ENCODE measurements at places on chromosomes 16 and 17. TPM values are rescaled to one million over a fixed set of nuclear protein-coding genes. Genes with fewer than 3 reads are reported as not detected.

DNA sequence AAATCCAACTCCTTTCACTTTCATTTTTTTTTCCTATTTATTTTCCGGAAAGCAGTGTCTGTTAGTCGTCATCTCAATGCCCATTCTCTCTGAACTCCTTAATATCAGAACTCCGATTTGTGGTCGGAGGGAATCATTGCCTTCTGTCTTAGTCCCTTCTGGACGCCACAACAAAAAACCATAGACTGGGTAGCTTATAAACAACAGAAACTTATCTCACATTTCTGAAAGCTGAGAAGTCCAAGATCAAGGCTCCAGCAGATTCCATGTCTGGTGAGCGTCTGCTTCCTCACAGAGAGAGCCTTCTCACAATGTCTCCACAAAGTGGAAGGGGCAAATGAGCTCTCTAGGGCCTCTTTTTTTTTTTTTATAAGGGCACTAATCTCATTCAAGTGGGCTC lies 296.6 kb upstream of the CDH11 start:
- DNase-seq, result peak; percentile 6

DNA sequence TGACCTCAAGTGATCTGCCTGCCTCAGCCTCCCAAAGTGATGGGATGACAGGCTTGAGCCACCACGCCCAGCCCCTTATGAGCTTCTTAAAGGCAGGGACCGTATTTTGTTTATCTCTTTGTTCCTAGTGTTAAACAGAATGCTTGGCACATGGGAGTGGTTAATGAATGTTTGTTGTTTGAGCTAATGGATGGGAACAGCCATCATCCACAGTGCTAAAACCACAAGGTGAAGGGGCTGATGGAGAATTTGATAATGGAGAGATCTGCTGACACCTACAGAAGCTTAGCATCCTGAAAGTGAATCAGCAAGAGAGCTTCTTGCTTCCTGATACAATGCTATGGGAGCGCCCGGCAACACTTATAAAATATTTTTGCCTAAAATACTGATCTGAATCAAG lies 8.6 kb upstream of the CDH1 start:
- no peak for DNase-seq

DNA sequence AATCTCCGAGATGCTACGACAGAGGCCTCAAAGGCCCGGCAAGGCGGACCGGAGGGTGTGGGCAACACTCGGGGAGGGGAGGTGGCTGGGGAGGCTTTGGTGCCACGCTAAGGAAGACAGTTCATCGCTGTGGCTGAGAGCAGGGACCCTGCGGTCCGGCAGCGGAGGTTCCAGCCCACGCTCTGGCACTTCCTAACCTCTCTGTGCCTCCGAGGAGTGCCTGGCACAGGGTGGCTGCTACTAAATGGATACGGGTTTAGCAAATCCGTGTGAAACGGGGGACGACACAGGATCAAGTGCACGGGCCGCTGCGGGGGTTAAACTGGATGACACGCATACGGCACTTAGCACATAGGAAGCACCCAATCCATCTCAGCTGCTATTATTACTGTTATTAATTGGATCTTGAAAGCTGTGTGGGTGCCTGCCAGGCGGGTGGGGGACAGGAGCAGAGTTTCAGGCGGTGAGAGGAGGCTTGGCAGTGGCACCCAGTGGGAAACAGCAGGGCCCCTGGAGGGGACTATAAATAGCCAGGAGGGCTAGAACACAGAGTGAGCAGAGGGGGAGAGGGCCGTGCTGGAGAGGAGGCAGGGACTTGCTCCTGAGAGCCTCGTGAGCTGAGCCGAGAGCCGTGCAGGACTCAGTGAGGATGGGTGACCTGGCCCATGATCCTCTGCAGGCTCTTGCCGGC lies 45.0 kb downstream of the ABR start:
- no peak for DNase-seq

DNA sequence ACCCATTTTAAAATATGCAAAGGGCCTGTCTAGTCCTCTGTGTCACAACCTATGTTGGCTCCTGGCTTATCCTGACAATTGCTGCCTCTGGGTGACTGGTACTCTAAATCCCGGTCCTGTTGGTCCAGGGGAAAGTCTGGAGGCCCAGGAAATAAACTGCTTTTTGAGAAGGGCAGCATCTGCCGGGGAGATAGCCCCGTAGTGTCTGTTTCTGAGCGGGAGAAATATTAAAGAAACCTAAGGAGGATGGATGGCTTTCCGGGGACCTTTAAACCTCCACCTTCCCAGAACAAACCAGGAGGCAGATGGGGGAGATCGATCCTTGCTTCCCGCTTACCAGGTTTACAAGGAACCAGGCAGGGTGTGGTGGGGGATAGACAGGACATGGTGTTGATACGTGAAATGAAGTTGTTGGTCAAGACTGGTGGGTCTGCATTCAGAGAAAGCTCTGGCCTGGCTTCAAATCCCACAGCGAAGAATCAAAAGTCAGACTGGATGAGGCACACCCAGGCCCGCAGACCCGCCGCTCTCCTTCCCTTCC lies 3.8 kb downstream of the HOXB2 start:
- peak; percentile 32 for DNase-seq

The KRT34 gene
- 4.2 TPM for polyA plus RNA-seq

The NACA2 gene
- not detected for polyA plus RNA-seq

GRCh38 chr17:72192800-72193192 lies 72.0 kb downstream of the SOX9 start:
- DNase-seq, result peak; percentile 89

DNA sequence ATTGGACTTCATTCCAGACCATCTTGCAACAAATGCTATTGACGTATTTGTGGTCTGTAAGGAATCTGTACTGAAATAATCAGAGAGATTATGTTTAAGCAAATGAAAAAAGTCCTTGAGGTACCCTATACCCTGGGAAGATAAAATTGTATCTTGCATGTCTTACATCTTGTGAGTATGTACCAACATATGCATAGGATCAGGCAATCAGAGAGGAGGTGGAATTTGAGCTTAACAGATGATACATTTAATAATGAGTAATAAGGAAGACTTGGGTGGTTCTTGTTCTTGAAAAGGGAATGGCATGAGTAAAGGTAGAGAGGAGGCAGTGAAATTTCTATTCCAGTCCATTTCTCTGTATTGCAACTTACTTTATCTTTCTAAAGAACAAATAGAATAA lies 10.6 kb downstream of the MOSMO start:
- peak; percentile 44 for DNase-seq

The TMEM98 gene
- polyA plus RNA-seq, result 195 TPM

- DNase-seq, result no peak
Observed at GRCh38 chr17:12584727-12585126, 81.0 kb upstream of the MYOCD start.

The DOC2B gene
- not detected for polyA plus RNA-seq

DNA sequence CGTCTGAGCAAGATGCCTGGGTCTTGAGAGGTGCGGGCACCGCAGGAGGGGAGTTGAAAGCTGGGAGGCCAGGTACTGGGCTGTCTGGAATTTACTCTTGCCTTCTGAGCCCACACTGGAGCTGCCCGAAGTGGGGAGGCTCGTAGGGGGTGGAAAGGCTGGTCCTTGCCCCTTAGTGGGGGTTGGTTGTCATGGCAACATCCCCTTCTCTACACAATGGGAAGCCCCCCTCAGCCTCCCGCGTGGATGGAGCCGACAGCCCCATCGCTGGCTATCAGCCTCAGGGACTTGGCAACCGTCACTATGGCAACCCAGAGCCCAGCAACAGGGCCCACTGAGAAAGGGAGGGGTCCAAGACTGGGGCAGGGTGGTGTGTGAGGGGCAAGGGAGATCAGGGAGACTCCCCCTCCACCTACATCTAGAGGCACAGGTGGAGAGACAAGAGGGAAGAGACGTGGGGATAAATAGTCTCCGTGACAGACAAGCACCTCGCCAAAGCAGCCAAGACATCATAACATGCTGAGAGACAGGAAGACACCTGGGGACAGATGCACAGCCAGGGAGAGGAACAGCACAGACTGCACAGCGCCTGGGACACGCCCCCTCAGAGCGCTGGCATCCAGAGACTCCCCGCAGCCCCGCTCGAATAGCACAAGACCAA lies 5.3 kb upstream of the DNAH2 start:
- no peak for DNase-seq

- DNase-seq, result no peak
Observed at GRCh38 chr17:48326310-48326709, 103.7 kb downstream of the SKAP1 start.

GRCh38 chr17:49925921-49926320 lies 43.1 kb upstream of the DLX4 start:
- no peak for DNase-seq

DNA sequence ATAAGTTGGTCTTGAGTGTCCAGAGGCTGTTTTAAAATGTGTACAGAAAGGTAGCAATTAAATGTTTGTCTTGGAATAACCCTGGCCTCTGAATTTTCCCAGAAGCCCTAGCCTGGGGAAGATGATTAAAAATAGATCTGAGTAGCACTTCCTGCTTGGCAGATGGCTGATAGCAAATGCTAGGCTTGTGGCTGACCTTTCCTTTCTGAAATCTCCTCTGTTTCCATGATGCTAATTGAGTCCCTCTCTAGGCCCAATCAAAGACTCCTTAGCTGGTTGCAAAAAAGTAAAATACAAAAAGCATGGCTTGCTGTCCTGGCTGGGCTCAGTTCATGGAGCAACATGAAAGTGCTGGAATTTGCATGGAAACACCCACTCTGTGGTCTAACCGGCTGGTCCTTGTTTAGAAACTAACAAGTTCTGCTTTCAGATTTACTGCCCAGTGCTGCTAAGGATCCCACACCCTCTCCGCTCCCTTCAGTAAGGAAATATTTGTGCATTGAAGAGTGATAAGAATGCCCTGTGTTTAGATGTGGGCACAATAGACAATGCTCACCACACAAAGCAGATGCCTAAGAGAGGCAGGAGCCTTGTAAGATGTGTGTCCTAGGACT lies 40.8 kb downstream of the YPEL2 start:
- DNase-seq, result peak; percentile 54

GRCh38 chr17:46842835-46843234 lies 8.5 kb upstream of the WNT9B start:
- no peak for DNase-seq

DNA sequence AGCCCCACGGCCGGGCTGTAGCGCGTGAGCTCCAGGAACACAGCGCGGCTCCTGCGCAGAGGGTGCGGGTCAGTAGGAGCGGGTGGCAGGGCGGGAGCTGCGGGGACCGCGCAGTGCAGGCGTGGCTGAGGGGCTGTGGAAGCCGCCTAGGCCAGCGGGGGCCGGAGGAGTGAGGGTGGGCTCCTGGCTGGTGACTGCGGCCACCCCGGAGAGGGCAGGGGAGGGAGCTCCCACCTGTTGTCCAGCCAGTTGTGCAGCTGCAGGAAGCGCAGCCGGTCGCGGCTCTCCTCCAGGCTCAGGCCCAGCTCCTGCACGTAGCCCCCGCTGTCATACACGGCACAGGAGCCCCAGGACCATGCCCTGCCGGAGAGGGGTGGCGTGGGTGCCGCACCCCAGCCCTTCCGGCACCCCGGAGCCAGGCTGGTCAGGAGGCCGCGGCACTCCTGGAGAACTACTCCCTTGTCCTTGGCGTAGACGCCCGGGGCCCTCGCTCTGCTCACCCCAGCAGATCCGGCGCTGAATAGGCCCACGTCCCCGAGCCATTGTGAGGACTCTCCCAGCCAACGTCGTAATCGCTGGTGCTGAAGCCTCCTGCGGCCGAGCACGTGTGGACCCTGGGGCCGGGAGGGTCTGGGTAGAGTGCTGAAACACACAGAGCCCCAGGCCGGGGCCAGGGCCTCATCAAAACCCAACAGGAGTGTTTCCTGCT lies 43.9 kb downstream of the TSC2 start:
- DNase-seq, result no peak

GRCh38 chr17:35252651-35253050 lies 9.8 kb downstream of the SLFN5 start:
- no peak for DNase-seq

GRCh38 chr16:79097771-79098170 lies 502.8 kb downstream of the MAF start:
- DNase-seq, result no peak

DNA sequence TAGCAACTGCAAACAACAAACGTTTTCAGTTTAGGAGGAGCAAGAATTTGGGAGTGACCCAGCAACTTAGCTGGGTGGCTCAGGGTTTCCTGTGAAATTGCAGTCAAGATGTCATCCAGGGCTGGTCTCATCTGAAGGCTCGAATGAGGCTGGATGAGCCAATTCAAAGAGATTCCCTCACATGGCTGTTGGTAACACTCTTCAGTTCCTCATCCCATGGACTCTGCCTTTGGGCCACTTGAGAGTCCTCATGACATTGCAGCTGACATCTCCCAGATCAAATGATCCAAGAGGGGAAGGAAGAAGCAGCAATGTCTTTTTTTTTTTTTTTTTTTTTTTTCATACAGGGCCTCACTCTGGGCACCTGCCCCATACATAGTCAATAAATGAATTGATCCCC lies 26.3 kb downstream of the UBALD1 start:
- no peak for DNase-seq

DNA sequence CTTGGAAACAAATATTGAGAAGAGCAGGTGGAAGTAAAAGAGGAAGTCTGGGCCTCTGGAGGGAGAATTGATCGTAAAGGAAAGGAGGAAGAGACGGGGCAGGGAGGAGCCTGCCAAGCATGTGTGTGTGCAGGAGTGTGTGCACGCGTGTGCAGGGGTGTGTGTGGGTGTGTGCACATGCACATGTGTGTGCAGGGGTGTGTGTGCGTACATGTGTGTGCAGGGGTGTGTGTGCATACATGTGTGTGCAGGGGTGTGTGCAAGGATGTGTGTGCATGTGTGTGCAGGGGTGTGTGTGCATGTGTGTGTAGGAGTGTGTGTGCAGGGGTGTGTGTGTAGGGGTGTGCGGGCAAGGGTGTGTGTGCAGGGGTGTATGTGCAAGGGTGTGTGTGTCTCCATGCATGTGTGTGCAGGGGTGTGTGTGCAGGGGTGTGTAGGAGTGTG lies 10.0 kb downstream of the CEP295NL start:
- DNase-seq, result no peak

- DNase-seq, result peak; percentile 46
Observed at GRCh38 chr16:25034911-25035310, 19.7 kb upstream of the ARHGAP17 start.

DNA sequence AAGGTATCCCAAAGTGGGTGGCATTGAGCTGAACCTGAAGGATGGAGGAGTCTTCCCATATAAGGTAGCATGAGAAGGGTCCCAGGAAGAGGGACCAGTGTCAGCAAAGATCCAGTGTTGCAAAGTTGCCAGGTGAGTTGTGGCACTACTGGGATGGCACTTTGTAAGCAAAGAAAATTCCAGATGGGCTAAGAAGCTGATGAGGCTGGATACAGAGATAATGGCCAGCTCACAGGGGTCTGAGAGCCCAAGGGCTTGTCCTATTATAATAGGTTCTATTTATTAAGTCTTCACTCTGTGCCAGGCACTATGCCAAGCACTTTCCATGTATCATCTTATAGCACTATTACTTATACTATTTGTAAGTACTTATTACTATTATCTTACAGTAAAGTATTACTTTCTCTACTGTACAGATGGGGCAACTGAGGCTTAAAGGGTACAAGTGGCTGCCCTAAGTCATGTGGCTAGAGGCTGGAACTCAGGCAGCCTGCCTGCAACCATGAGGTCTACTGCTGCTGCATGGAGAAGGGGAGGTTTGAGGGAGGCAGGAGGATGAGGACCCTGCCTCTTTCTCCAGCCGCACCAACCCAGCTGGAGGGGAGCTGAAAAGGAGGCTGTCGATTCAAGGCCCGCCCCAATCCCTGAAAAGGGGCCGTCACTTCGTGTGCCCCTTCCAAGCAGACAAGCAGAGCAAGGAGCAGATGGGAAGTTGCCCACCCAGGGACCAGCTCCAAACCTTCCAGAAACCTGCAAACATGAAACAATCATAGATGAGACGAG lies 86.5 kb downstream of the C16orf78 start:
- DNase-seq, result no peak

GRCh38 chr16:89210165-89210903 lies 7.2 kb upstream of the ZNF778 start:
- no peak for DNase-seq

- no peak for DNase-seq
Observed at GRCh38 chr16:68400924-68401460, 47.3 kb downstream of the SMPD3 start.

Measured in IMR-90 (cell line).